Stimulated activated CD8-positive, alpha-beta memory T cell treated with anti-CD3 and anti-CD28 coated beads, Interleukin-4, amount 100 ng/mL, for 4 hours (primary cell): ENCODE measurements at places on chromosomes 3 and 15.

- no peak for DNase-seq
Measured at GRCh38 chr15:61299075-61299763, 70.1 kb upstream of the RORA start.

DNA sequence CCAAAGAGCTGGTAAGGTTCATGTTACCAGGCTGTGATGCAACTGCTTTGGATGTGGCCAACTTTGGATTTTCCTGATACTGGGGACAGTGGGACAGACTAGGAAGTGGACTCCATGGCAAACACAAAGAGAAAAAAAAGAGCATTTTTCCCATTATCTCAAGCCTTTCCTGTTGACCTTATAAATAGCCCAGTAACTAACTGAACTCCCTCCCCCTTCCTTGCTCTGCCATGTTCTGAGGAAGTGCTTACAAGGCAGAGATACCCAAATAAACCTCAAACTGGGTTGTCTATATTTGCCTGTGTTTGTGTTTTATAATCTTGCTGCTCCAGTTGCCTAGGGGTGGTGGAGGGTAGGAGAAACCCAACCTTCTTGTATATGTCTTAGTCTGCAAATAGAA, 27.3 kb upstream of the SLC9A9 start:
- DNase-seq, result no peak

- DNase-seq, result no peak
Measured at GRCh38 chr3:194003114-194004057, 132.6 kb upstream of the HES1 start.

DNA sequence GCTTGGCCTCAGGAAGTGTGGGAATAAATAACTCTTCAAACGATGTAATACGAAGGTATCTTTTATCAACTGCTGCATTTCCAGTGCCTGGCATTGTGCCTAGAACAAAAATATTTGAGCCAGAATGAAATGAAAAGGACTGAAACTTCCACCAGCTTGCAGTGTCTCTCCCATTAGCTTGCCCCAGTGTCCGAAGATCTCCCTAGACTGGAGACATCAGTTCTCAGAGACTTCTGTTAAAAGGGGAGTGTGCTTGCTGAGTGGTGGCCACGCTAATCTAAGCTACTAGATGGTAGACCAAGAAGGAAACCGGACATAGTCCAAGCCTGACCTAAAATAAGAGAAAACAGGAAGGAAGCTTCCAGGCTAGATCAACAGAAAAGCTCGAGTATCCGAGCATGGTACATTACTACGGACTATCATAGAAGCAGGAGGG, 28.6 kb downstream of the KCNAB1 start:
- DNase-seq, result no peak

- DNase-seq, result no peak
Measured at GRCh38 chr3:59696783-59697182, 647.0 kb upstream of the CFAP20DC start.

DNA sequence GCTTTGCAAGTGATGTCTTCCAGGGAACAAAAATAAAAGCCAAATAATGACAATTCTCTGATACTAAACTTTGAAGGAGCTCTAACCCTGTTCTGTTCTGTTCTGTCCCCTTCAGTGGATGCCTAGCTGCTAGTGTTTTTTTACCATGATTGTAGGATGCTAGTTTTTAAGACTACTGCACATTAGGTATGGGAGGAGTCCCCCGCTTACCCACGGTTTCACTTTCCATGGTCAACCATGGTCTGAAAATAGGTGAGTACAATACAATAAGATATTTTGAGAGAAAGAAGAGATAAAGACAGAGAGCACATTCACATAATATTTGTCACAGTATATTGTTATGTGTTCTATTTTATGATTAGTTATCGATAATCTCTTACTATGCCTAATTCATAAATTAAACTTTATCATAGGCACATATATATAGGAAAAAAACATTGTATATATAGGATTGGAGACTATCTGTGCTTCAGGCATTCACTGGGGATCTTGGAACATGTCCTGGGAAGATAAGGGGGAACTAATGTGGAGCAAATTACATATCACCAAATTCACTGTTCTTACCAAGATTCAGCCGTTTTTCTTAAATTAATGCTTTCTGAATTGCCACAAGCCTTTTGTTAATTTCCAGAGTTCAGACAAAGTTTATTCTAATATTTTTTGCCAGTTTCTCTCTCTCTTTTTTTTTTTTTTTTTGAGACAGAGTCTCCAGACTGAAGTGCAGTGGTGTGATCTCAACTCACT, 32.8 kb upstream of the POMGNT2 start:
- DNase-seq, result no peak

DNA sequence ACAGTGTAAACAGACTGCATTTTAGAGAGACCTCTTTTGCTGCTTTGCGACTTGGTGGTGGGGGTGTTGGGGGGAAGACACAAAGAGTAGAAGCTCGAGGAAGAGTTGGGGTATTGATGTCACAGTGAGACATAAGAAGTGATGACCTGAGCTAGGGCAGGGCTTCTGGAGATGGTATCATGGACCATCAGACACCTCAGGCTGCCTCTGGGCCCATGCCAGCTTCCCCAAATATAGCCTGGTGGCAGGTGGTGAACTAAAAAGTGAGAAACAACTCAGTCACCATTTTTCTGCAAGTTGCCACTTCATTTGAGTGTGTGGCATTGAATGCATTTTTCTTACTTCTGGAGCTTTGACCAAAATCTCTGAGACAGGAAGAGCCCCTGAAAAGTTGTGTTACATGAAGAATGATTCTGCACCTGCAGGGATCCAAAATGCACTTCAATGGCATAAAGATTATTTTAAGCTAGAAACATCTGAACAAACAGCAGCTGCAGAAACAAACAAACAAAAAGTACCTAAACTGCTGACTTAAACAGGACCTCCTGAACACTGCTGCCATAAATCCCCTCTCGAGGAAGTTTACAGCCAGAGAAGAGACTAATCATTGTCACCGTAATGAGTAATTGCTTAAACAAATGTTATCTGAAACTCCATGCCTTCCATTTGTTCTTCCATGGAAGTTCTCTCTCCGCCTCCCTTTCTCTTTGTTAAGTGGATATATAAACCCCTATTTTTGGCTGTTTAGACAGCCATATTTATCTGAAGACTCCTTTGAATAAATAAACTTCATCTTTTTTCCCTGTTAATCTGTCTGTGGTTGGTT, 15.2 kb upstream of the XIRP1 start:
- no peak for DNase-seq

DNA sequence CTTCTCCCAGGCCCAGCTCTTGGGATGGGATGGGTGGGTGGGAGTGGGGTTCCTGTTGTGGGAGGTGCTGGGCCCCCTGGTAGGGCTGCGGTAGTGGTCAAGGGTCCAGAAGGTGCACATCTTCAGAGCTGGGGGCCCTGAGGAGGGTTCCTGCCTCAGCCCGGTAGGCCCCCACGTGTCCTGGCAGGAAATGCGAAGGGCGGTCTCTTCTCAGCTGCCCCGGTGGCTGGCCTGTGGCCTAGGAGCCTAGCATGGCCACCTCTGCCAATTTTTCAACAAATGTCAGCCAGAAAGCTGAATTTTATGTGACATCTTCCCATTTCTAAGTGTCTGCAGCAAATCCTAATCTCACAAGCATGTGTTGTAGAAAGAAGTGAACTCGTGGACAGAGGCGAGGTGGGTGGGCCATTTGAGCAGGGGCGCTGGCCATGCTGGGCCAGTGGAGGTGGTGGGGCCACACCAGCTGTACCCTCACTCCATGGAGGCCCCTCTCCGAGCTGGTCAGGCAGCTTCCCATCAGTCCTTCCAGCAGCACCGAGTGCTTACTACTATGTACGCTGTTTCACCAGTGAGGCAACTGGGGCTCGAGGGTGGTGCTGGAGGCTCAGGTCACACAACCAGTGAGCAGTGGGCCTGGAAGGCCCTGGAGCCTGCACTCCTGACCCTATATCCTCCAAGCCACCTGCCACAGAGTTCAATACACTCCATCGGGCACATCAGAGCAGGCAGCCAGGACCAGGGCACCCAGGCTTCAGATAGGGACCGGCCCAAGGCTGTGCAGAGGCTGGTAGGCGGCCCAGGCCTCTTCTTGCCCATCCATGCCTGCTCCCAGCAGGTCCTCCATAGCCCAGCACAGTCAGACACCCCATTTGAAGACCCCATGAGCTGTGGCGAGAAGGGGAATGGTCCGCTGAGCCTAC, 23.2 kb downstream of the FBLN2 start:
- DNase-seq, result no peak

GRCh38 chr3:149618151-149619123, 39.4 kb downstream of the WWTR1 start:
- no peak for DNase-seq

DNA sequence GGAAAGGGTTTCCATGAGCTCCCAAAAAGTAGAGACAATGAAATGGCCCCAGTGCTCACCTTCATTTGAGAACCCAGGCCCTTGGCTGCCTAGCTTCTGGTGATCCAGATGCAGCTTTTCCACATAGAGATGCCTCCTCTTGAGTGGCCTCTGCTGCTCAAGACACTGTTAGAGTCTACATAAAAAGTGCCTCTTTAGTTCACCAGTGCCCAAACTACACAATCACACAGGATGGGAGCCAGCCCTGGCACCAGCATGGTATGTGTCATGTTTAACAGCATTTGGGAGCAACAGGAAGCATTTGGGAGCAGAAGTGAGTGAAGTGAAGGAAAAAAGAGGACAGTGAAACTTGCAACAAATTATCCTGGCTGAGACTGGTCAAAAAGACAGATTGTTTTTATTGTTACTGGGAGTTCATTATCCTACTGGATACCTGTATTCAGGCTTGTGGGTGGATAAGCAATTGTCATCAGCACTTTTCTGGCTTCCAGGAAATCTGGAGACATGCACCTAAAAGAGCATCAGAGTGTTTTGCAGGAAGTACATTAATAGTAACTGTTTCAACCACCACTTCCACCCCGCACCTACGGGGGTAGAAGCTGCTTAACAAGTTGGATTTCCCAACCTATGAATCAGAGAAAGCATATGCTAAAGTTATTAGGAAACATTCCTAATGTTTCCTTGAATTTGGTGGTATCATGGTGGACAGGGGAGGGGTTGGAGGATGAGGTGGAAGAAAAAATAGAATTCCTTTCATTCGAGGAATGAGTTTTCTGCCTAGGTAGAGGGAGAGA, 416.2 kb downstream of the IGSF11 start:
- DNase-seq, result no peak

DNA sequence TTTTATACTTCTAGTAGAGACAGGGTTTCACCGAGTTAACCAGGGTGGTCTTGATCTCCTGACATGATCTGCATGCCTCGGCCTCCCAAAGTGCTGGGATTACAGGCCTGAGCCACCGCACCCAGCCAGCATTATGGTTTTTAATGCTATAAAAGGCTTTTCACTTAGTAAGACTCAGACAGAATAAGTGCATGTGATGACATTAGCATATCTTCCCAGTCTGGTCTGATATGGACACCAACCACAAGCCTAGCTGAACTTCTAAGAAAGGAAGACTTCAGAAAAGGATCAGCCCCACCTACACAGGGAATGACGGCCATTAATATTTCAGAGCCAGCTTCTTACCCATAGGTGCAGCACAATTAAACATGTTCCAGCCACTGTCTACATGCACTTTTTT, 27.0 kb downstream of the GRK7 start:
- no peak for DNase-seq

DNA sequence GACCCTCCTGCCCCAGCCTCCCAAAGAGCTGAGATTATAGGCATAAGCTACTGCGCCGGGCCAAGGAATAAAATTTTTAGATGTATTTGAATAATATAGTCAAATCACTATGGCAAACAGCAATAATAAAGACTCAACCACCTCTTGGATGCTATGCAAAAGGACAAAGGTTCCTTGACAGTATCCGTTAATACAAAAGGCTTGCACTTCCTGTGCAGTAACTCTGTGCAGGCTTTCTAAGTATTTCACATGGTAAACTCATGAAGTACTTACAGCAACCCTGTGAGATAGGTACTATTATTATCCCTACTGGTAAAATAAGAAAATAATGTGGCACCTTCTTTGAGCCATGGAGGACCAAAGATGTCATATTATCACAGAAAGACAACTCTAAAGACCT, 86.8 kb downstream of the SHQ1 start:
- DNase-seq, result no peak

DNA sequence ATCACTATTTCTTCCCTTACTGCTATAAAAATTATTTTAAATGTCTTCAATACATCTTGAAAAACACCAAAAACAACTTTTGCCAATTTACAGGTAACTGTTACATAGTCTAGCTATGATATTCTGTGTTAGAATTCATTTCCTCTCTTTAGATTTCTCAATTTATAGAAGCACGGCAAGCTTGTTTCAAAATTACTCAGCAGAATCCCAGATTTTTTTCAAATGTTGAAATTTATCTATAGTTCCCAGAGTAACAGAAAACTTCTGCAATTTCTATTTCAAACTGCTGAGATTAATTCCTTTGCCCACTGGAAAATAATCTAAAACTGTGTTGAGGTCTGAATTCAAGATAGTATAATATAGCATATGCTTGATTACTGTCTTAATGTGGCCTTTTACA, 41.2 kb downstream of the CCPG1 start:
- no peak for DNase-seq

DNA sequence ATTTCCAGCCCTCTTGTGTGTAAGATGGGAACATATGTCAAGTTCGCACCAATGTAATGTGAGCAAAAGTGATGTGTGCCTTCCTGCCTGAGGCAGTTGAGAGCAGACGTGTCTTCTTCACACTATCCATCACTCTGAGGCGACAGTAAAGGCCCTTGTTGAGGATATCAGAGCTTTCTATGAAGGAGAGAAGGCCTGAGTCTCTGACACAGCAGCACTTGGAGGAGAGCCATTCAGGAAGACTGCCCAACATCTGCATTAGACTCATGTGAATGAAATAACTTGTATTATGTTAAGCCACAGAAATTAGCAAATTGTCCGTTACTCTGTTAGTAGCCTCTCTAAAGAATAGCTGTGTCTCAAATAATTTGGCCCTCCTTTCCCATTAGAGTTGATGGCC, 108.8 kb upstream of the CCDC54 start:
- DNase-seq, result no peak

GRCh38 chr3:160225176-160226025, at the start of gene C3orf80:
Gene C3orf80, plus strand, starts transcription at chr3:160225422. Its CDS starts 214 bp downstream, at chr3:160225636.
- DNase-seq, result no peak

- no peak for DNase-seq
Measured at GRCh38 chr15:47932261-47932660, 188.5 kb upstream of the SLC24A5 start.

DNA sequence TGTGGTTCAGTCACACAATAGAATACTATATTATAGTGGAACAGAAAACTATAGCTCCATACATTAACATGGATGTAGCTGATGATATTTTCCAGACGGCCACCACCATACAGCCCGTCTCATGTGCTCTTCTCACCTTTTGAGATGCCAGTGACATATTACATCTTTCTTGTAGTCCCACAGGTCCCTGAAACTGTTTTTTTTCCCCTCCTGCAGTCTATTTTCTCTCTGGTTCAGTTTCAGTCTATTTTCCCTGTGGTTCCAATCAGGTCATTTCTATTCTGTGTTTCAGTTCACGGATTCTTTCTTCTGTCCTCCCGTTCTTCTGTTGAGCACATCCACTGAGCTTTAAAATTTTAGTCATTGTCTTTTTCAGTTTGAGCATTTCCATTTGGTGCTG, 72.2 kb downstream of the PPCDC start:
- no peak for DNase-seq

GRCh38 chr3:15427981-15428380, 583 bp downstream of the EAF1 start:
- no peak for DNase-seq
